CD14-positive monocyte (primary cell): ENCODE measurements at places on chromosomes 1 and 21.
A peak's percentile ranks its signal among the peaks of the same experiment; 100 is the strongest.

GRCh38 chr1:4745560-4745959 lies 91.2 kb downstream of the AJAP1 start:
- DNase-seq, result no peak

DNA sequence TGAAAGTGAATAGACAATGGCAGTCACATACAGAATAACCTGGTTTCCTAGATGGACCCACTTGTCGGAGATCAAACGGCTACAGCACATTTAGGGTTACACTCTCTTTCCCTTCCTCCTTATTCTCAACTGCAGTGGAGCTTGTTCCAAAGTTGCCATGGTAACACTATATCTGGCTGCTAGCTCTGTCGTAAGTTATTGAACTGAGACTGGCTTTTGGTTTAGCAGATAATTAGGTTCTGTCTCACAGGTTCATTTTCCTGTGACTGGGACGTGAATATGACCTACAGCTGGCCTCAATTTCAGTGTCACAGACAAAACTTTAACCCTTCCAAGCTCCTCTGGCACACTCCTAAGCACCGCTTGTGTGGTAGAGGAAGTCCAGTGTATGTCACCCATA lies 875.8 kb downstream of the USP25 start:
- no peak for DNase-seq

GRCh38 chr1:118223426-118223825 lies 38.4 kb upstream of the SPAG17 start:
- no peak for DNase-seq

DNA sequence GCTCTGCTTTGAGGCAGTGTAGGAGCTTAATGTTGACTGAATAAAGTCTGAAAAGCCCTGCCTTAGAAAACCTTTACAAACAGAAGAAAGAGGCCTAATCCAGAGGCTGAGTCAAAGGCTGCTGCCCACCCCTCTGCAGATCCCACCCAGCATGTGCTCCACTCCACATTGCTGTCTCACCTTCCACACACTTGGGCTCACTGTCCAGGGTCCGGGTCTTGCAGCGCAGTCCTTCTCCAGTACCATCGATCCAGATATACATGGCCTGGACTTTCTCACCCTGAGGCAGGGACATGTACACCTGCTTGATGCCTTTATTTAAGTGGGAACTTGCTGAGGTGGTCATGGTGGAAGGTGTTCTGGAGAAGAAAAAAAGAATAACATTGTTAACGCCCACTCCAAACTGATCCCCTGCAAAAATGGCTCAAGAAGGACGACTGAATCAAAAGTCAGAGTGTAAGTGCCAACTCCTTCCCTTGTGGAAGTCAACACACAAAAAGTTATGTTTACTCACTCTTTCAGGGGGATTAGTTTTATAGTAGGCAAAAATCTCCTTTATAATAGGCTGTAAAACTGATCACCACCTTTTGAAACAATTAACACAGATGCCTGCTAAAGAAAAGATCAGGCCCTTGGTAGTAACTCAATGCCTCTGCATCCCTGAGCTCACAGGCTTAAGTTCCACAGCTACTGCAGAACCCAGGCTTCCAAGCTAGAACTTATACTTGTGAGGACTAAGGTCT lies 3.0 kb downstream of the GLUL start:
- DNase-seq, result no peak

GRCh38 chr1:65277605-65278347 lies 31.6 kb upstream of the DNAJC6 start:
- DNase-seq, result no peak

DNA sequence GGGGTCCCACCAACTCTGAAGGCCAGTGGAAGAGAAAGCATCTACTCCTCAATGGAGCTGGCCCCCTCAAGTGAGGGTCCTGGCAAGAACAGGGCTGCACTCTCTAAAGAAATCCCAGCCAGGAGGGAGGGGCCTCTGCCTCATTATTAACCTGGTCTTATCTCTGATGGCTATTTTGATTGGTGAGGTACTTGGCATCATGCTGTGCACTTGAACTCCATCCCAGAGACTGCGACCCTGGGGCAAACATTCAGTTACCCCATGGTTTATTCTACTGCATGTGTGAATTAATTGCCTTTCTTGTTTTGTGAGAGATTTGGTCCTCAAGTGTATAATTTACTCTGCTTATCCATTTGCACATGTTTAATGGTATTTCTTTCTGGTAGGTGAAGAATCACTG lies 55.0 kb upstream of the ETV3 start:
- no peak for DNase-seq

DNA sequence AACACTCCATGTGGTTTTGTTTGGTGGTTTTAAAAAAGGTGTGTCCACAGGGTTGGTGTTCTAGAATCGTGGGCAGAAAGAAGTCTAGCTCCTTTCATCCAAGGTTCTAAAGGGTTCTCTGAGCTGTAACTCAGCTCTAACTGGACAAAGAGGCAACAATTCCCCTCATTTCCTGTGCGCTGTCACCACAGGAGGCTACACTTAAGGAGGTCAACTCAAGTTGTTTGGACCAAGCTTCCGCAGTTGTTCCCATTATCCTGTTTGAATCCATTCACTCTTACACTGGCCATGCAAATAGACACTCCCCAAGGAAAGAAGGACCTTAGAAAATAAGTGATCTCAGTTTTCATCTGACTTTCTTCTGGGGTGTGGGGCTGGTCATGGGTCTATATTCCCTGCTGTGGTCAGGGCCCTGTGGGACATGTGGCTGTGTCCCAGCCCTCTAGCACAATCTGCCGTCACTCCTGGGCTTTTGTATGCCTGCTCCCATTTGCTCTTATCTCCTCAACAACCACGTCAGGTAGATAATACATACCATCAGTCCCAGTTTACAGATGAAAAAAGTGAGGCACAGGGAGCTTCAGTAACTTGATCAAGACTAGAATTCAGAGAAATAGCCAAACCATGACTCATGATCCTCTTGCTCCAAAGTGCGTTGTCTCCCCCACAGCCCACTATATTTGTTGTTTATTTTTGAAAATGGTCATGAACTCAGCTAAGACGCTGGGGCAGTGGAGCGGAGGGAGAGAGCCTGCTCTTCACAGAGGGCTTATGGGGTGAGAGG lies 103.6 kb downstream of the RHOU start:
- no peak for DNase-seq

DNA sequence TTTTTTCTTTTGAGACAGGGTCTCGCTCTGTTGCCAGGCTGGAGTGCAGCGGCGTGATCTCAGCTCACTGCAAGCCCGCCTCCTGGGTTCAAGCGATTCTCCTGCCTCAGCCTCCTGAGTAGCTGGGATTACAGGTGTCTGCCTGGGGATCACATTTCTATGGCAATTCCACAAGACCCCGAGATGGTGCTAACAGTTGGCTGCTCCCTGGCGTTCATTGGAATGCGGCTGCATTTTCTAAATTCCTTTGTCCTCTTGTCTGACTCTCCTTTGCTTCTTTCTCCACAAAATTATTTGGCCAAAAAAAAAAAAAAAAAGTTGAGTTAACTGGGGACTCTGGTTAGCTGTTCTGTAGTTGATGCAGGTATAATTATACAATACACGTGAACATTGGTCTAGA lies 176.4 kb downstream of the ETS2 start:
- DNase-seq, result no peak

GRCh38 chr1:44313265-44313918 lies 41.7 kb downstream of the ERI3 start:
- DNase-seq, result no peak

DNA sequence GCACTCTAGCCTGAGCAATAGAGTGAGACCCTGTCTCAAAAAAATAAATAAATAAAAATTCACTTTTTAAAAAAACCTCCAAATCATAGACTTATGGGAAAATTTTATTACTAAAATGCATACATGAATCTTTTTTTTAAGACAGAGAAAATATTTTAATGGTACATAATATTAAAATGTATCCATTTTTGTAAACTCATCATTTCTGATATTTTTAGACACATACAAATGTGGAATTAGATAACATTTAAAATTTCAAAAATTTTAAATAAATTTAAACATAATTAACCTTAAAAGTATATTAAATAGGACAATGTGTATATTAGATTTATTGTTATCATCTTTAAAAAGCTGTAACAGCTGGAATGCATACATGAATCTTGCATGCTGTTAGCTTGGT lies 33.9 kb downstream of the SMAP2 start:
- no peak for DNase-seq

- DNase-seq, result peak; percentile 4
Measured at GRCh38 chr1:86352086-86352485, 44.0 kb downstream of the ODF2L start.

GRCh38 chr1:206829282-206829681 lies 36.1 kb upstream of the IL20 start:
- no peak for DNase-seq

GRCh38 chr1:232271991-232272589 lies 357.8 kb downstream of the SIPA1L2 start:
- DNase-seq, result no peak

GRCh38 chr1:162215902-162216301 lies 146.4 kb downstream of the NOS1AP start:
- no peak for DNase-seq

- DNase-seq, result no peak
Measured at GRCh38 chr1:5716126-5716525, 276.1 kb downstream of the NPHP4 start.

- no peak for DNase-seq
Measured at GRCh38 chr1:162113419-162113818, 43.9 kb downstream of the NOS1AP start.

DNA sequence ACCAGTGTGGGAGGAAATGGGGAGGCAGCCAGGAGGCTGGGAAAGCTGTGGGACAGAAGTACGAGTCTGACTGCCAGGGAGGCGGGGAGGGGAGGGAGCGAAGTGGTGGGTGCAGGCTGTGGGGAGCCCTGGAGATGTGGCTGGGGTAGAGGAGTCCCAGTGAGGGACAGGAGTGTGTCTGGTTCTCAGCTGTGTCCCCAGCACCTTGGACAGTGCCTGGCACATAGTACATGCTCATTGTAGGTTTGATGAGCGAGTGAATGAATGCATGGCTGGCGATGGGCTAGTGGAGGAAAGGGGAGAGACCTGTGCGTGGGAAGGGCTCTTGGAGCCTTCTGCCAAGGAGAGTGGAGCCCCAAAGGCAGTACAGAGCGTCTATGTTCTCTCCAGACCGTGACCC lies 104.1 kb downstream of the SIK1 start:
- no peak for DNase-seq

- no peak for DNase-seq
Measured at GRCh38 chr1:70220517-70221237, 503 bp upstream of the SRSF11 start.

DNA sequence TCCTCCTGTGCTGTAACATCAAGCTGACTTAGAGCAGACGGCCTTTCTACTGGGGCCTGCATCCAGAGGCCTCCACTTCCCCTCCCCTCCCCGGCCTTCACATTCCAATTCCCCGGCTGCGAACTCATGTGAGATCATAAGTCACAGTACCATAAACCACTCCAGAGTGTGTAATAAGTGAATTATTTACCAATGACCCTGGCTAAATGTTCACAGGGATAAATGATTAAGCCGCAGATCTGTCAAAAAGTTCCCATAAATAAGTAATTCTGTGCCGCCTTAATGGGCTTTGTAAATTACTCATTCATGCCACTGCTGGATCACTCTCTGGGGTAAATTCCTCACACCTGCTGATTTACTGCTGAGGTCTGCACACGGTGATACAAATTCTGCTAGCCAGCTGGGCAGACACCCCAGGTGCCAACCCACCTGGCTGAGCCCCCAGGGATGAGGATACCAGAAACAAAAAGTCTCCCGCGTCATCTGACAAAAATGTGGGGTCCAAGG lies 27.4 kb upstream of the KIRREL1 start:
- DNase-seq, result no peak

DNA sequence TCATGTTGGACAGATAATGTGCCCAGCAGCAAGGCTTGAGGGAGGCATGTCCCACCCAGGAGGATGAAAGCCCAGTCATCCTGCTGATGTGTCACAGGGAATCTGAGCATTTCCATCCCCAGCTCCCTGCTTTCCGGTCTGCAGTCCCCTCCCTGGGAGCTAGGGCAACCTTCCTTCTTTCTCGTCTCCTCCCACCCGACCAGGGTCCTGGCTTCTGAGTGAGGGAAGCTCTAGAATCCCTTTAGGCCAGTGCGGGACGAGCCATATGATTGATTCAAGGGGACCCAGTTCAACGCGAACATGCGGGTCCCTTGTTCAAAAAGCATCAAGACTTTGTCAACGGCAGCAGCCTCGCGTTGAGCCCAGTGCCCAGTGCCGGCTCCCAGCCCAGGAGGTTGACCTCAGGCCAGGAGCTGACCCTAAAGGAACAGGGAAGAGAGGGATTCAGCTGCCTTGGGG lies 96.7 kb upstream of the TMPRSS2 start:
- DNase-seq, result no peak

GRCh38 chr1:151934048-151934493 lies 24.8 kb upstream of the THEM4 start:
- DNase-seq, result peak; percentile 62

GRCh38 chr1:195345149-195345548 lies 1263.1 kb downstream of the KCNT2 start:
- no peak for DNase-seq

DNA sequence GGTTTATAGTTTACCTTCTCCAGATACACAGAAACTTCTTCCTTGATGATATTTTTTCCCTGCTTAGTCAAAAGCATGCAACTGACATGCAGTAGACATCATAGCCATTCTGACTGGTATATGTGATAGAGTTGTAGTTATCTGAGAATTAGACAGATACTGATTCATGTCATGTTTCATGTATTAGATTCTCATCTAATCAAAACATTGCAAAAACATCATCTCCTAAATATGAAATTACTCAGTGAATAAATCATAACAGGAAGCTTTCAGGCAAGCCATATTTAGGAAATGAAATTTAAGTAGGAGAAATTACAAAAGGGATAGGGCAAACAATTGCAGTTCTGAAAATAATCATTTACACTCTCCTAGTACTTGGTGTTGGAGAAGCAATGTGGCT lies 38.4 kb upstream of the ASB17 start:
- no peak for DNase-seq

DNA sequence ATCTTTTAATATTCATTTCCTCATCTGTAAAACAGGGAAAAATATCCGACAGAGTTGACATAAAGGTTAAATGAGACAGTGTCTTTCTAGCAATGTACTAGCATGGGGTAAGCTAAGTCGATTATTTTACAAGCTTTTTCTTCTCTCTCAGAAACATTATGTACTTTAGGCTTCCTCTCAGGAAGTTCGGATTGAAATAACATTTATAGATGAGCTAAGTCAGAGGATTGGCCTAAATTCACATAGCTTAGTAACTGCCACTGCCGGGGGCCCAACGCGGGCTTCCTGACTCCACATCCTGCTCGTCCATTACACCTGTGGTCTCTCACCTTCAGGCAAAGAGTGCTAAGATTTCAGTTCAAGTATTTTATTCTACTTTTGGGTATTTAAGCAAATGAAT lies 462.3 kb upstream of the NFIA start:
- no peak for DNase-seq
